ENCODE measurements at places on chromosomes 1 and 21.

- DNase-seq: no peak
Measured at GRCh38 chr1:110098222-110099026, 13.8 kb upstream of the UBL4B start.

DNA sequence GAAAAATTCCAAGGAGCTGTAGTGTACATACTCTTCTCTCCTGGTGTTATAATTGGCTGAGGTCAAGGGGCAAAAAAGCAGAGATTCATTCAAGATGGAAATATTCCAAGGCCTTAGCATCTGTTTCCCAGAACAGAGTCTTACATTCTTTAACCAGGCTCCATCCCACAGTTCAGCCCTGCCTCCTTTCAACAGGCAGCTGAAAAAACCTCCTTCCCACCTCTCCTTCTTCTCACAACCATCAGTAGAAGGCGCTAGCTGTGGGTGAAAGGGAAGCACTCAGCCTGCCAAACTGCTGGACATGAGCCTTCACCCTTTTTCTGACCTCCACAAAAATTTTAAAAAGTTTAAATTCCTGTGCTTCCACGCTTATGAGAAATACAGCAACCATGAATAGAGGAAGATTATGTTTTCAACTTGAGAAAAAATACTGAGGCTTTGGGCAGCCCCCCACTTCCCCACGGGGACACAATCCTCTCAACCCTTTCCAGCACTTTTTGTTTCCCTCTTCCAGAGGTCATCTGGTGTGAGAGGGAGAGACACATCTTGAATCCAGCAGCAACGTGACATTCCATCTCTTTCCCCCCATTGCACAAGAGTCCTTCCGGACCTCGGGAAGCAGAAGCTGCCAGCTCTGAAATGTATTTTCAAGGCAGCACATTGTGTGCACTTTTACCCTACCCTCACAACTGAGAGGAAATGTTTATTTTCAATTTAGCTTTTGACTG, 43.2 kb upstream of the FMO2 start:
- peak; percentile 76 for DNase-seq

GRCh38 chr1:113211467-113211866, 138.5 kb downstream of the LRIG2 start:
- DNase-seq: no peak

DNA sequence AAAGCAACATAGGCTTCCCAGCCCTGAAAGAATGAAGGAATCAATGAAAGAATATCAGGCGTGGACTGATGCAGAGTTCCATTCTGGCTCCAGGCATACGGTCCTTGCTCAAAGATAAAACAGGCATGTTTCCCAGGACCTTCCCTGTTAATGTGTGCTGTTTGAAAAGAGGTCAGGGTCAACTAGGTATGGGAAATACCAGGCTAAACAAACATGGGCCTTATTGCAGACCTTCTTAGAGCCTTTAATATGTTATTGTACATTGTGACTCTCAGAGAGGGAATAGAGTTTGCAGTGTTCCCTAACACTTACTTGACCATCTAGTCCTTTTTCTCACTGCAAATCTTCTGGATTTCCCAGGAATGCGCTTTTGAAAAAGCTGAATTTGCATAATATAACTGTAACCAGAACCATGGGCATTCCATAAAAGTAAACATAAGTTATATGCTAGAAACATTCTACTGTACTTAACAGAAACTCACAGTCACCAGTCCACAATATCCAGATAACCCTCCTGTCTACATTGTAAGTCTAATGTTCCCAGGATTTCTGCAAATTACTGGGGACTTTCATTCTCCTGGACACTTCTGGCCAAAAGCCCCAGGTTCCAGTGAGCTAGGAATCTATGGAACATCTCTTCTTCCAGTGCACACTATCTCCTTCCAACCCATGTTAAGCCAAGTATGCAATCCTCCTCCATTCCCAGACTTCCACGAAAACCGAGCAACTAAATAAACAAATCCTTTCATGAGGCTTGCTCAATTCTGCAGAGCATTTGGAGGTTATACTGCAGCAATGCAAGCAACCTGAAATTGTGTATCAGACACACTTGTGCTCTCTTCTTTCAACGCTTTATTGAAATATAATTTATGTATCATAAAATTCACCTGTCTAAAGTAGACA, 486.6 kb downstream of the SETD4 start:
- DNase-seq: no peak

DNA sequence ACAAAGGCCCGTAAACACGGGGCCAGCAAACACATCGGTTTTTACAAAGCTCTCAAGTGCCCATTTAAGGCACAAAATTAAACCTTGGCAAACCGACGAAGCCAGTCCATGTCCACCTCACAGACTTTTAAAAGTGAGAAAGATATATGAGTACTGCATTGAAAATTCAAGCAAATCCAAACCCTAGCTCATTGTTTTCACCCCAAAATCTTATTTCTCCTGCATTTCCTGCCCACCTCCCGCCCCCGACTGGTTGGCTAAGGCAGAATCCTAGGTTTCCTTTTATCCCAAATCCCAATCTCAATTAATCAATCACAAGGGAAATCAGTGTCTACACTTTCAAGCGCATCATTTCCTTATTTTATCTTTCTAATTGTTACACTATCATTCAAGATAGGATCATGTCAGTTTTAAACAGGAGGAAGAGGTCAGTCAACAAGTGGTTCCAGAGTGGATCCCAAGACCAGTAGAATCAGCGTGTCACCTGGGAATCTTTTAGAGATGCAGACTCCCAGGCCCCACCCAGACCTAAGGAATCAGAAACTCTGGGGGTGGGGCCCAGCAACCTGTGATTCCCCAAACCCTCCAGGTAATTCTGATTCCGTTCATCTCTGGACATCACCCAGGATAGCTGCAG, 1.7 kb upstream of the GNG4 start:
- DNase-seq: no peak

GRCh38 chr1:17564458-17565393, 25.2 kb downstream of the ARHGEF10L start:
- no peak for DNase-seq

GRCh38 chr1:5493851-5494311, 498.3 kb downstream of the NPHP4 start:
- DNase-seq: no peak

- no peak for DNase-seq
Measured at GRCh38 chr1:223775054-223775453, 62.7 kb downstream of the CAPN2 start.

GRCh38 chr1:242870966-242871365, 346.5 kb upstream of the PLD5 start:
- DNase-seq: no peak

- DNase-seq: no peak
Measured at GRCh38 chr1:43711524-43712386, 4.4 kb downstream of the ST3GAL3 start.

- no peak for DNase-seq
Measured at GRCh38 chr1:194517567-194517966, 1331.2 kb upstream of the B3GALT2 start.

GRCh38 chr1:43688594-43689000, 18.7 kb upstream of the ST3GAL3 start:
- no peak for DNase-seq

DNA sequence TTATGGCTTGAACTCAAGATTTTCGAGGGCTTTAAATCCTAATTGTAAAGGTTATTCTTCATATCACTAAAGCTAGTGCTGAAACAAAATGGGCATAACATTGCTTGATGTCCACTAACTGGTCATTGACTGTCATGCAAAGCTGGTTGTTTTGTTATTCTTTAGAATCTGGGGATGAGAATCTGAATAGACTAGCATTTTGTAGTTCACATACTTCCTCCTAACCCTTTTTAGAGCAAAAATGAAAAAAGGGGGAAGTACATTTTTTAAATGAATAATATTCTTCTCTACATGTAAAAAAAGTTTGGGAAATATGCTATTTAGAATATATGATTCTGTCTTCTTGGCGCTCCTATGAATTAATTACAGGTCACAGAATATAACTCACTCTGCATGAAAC, 72.2 kb upstream of the HMCN1 start:
- no peak for DNase-seq

DNA sequence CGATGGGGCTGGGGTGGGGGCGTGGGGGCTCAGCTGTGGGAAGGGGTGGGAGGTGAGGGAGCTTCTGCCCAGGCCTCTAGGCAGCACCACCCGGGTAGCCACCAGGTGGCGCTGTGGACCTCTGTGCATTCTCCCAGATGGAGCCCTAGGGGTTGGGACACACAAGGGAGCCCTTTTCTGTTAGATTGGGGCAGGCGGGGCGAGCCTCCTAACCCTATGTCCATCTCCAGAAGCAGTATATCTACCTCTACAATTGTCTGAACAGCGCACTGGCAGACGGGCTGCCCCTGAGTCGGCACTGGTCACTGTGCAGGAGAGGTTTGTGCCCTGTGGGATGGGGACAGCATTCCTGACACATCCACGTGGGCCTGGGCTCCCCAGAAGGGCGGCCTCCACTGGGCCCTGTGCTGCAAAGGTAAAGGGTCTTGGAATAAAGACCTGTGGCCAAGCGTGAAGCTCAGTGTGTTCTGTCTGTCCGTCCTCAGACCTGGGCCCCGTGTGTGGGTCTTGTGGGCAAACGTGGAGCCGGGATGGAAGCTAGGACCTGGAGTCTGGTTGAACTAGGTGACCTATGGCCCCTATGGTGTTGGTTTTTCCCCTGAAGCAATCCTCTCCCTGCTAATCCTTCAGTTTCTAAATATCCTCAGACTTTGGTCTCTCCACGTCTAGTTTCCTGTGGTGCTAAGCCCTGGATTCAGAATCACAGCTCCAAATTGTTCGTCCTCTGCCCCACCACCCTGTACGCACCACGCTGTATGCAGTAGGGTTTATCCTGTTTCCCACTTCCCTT, 4.4 kb upstream of the LGR6 start:
- DNase-seq: no peak

- DNase-seq: no peak
Measured at GRCh38 chr1:83000286-83000685, 998.6 kb downstream of the TTLL7 start.

GRCh38 chr1:9848022-9848421, 24.3 kb upstream of the CLSTN1 start:
- DNase-seq: no peak

GRCh38 chr1:67735206-67735605, 50.2 kb downstream of the GADD45A start:
- DNase-seq: no peak

DNA sequence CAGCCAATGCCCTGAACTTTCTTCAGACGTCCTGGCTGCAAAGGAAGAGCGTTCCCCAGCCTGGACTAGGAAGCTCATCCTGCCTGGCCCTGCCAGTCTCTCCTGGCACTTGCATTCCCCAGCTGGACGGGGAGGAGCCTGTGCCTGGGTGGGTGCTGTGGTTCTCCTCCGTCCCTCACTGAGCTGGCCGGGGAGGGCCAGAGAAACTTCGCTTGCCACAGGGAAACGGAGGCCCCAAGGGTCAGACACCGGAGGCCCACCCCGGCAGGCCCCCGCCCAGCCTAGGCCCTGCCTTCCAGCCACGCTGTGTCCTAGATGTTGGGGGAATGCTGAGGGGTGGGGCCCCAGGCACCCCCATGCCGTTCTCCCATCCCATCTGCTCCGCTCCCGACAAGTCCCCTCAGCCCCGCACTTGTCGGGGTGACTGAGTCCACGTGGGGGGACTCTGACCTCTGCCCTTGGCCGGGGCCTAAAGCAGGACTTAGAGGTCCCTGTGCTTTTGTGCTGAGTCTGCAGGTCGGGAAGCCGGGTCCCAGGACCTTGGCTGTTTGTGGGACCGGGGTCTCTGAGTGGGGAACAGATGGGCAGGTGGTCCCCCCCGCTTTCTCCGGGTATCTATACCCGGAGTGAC, 4.8 kb downstream of the FTCD start:
- DNase-seq: no peak

GRCh38 chr1:183030053-183030452, 6.8 kb downstream of the LAMC1 start:
- DNase-seq: no peak

DNA sequence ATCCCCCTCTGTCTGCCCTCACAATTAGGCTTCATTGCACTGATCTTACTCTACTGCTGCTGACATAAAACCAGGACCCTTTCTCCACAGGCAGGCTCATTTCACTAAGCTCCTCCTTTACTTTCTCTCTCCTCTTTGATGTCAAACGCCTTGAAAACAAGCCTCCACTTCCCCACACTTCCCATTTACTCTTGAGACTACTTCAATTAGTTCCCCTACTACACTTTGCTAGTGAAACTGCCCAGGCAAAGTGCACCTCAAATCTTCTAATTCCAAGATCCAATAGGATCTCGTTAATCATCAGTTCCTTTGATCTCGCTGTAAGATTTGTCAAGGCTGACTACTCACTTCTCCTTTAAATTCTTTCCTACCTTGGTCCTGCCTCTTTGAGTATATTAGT, 5.9 kb upstream of the CDC20 start:
- no peak for DNase-seq

DNA sequence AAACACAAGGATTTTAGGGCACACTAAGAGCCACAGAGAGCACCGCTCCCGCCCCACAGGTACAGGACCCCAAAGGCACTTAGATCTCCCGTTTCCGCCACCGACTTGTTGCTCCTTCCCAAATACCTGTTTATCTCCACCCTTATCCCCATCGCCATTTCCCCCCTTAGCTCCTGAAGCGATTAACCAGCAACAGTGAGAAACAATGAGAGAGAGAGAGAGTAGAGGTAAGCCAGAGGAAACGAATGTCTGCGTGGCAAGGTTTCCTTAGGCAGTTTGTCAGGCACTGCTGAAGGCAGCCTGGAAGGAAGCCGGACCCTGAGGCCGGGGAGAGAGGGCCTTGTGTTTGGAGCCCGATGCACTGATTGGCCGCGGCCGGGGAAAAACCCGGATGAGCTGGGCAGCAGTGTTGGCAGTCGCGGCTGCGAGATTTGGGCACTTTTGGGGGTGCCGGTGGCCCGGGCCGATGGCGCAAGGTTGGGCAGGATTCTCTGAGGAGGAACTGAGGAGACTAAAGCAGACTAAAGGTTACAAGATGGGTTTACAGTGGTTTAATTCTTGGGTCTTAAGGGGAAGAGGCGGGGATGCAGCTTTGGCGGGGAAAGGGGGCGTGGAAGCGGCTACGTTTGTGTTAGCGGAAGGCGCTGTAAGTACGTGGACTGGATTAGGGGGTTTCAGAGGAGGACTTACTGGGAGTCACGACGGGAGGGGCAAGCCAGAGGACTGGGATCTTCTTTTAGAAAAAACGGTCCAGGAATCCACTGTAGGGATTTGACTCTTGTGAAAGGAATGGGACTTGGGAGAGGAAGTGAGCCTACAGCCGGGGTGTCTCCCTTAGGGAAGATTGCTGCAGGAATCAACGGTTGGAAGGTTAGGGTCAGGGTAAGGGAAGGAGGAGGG, at the start of gene GORAB:
Gene GORAB, plus strand, starts transcription at position 409 of the 900 bp plus-strand sequence. Its CDS starts 58 bp downstream, at position 467.
- peak; percentile 97 for DNase-seq

DNA sequence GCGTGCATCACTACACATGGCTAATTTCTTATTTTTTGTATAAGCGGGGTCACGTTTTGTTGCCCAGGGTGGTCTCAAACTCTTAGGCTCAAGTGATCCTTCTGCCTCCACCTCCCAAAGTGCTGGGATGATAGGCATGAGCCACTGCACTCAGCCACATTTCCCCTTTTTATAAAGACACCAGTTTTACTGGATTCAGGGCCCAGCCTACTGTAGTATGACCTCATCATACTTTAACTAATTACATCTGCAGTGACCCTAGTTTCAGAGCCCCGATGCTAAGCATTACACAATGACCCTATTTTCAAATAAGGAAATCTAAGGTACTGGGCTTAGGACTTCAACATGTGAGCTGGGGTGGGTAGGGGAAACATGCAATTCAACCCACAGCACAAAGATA, 31.8 kb upstream of the ENAH start:
- DNase-seq: no peak

- no peak for DNase-seq
Measured at GRCh38 chr1:85223334-85223733, 22.5 kb upstream of the SYDE2 start.

GRCh38 chr1:53069663-53070327, 7.8 kb downstream of the PODN start:
- peak; percentile 42 for DNase-seq

- DNase-seq: no peak
Measured at GRCh38 chr1:36126797-36127500, 1.9 kb upstream of the COL8A2 start.

GRCh38 chr1:27071049-27071416, 58.4 kb upstream of the TENT5B start:
- DNase-seq: no peak
